Activated gamma-delta T cell (primary cell): ENCODE measurements at places on chromosomes 5 and 9.

GRCh38 chr5:139946440-139946839, 96.7 kb downstream of the NRG2 start:
- no peak for DNase-seq

GRCh38 chr5:136089791-136090190, 42.9 kb upstream of the SMAD5 start:
- DNase-seq = no peak

DNA sequence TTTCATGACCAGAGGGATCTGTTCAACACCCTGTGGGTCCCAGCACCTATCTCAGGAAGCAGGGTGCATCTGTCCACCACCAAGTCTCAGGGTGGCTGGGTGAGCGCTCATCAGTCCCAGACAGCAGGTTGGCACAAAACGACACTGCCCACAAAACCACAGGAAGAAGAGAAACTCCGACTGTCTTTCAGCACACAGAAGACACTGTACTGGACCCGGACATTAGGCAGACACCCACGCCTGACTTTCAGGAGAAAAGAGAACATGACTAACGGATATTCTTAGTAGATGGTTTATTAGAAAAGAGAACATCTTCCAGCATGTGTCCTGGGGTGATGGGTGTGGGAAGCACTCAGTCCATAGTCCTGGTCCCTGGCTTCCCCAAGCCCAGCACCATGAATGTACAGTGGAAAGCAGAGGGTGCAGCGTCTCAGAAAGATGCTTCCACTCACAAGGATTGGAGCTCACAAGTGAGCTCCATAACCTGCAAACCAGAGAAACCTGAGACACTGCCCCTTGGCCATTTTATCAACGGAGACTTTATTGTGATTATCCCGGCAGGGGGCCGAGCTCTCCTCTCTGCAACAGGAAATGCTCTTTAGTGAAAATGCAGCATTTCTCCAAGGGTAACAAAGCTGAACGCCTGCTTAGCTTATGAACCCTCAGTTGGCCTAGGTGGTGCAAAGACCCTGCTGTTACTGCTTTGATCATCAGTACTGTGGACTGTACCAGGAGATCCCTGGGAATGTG, 35.8 kb upstream of the LCP2 start:
- no peak for DNase-seq

GRCh38 chr5:113047733-113048652, 71.4 kb downstream of the DCP2 start:
- no peak for DNase-seq

DNA sequence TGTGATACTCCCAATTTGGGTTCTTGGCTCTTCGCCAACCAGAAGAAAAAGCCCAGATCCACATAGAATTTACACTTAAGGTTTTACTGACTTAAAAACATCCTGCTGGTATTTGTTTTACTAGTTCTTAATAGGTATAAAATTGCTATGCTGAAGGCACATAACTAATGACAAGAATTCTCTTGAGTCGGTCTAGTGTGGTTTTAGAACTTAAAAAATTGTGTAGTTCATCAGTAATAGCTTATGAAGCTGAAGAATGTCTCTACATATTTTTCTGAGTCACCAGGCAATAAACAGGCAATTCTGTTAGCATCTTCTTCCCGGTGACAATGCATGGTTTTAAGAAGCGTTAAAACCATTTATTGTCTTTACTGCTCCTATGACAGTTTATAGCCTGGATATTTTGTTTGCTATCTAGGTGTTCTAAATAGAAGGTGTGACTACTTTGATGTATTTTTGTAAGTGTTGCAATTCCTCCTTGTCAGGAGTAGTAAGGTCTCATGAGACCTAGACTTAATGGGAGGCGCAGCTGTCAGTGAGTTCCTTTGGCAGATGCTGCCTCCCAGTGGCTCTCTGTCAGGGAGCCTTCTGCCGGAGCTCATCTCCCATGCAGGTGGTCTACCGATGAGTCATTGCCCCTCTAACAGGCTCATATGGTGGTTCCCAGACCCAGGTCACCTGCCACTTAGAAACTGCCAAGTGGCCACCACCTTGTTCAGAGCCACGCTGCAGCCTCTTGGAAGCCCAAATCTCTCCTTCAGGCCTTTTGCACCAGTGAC, 173.8 kb downstream of the MAST4 start:
- no peak for DNase-seq

GRCh38 chr5:1800472-1801221, 560 bp upstream of the NDUFS6 start:
- no peak for DNase-seq

DNA sequence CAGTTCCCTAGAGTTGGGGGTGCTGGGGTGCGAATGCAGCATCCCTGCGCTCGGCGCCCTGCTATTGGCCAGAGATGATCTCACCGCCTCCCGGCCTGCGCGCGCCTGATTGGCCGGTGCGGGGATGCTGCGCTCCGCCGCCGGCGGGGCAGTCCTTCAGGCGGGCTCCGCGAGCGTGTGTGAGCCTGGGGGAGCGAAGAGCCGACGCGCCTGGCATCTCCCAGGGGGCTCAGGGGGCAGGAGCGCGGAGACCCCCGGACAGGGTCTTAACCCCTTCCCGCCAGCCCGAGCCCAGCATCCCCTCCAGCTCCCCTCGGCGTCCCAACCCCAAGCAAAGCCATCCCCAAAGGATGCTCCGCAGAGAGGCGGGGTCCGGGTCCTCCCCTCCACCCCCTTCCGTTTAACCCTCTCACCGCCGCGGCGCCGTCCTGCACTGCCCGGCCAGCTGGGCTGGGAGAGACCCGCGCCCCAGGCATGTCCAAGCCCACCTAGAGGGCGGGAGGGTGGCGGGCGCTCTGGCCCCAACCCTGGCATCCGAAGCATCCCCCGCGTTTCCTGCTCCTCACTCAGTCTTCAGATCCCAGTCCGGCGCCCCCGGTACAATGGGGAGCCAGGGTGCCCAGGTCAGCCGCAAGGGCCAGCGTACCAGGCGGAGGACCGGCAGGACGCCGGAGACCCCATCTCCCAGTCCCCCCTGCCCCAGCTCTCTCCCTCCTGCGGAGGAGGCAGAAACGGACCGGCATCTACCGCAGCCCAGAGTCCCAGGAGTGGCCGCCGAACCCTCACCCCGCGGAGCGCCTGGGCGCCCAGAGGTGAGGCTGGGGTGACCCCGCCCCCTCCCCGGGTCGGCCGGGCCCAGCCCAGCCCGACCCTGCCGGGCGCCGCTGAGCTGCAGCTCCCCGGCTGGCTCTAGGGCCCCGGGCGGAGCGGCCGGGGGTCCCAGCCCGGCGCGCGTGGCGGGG, 19.3 kb upstream of the TOR2A start:
- no peak for DNase-seq

DNA sequence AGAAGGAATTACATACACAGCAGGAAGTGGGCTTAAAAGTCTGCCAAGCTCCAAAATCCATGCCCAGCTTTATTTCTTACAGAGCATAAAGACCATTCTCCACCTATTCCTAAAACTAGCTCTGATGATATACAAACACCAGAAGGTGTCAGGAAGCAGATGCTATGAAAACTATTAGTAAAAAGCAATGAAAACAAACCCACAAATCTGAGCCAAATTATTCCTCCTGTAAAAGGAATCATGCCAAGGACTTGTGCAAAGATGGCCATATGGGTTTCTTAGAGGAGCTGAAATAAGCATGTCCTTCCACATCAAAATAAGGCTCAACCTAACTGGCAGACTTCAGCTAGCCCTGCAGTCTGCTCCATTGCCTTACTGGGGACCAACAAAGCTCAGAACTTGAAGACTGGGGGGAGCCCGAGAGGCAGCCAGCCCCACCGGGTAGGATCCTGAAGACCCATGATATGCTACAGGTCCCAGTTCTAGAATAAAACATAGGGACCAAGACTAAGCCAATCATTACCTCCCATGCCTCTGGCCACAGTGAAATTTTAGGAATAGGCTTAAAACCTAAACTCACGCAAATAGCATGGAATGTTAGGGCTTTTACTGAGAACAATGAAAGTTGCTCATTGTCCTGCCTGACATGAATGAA, 42.8 kb upstream of the GABRP start:
- DNase-seq = no peak

GRCh38 chr5:57778501-57779091, 296.0 kb upstream of the ACTBL2 start:
- DNase-seq = no peak

GRCh38 chr5:160744268-160745101, 107.5 kb downstream of the ATP10B start:
- DNase-seq = no peak

- DNase-seq = no peak
Measured at GRCh38 chr5:131417240-131417869, 153.5 kb downstream of the CDC42SE2 start.

- DNase-seq = no peak
Measured at GRCh38 chr5:670396-671270, 22.5 kb downstream of the TPPP start.

DNA sequence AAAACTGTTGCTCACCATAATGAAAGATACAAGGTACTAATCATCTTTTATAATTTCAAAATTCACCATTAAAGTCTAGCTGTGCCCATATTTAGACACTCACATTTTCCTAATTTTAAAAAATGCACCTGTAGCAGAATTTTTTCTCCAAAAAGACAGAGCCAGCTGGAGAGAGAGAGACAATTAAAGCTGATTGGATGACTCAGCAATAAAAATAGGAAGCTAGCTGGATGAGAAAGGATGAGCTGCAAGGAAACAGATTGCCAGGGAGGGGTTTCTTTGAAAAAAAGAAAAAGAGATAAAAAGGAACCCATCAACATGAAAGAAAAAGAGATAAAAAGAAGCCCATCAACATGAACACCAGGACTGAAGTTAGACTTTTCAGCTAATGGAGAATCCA, 73.8 kb downstream of the HCN1 start:
- no peak for DNase-seq

DNA sequence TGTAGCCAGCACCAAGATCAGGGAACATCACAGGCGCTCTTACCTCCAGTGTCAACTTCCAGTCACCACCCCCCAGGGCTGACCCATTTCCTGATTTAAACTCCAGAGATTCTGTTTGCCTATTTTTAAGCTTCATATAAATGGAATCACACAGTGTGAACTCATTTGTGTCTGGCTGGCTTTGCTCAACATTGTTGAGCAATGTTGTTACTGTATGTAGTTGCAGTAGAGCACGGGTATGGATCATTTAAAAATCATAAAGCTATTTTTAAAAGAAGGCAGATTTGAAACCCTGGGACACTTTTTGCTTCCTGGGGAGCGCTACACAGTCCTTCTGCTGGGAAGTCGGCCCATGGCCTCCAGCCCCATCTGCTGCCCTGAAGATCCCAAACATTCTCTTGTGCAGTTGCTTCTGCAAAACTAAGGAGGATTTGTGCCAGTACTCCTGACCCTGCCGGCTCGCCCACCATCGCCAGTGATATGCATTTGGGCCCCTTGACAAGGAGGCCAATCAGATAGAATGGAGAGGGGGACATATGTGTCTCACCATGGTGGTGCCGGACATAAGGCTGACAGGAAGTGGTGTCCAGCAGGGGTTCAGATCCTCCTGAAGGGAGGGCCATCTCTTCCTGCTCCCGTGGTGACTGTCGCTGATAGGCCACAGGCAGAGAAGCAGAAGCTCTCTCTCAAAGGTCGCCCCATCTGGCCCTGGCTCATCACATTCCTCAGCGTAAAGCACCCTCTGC, 13.3 kb downstream of the DCANP1 start:
- no peak for DNase-seq

DNA sequence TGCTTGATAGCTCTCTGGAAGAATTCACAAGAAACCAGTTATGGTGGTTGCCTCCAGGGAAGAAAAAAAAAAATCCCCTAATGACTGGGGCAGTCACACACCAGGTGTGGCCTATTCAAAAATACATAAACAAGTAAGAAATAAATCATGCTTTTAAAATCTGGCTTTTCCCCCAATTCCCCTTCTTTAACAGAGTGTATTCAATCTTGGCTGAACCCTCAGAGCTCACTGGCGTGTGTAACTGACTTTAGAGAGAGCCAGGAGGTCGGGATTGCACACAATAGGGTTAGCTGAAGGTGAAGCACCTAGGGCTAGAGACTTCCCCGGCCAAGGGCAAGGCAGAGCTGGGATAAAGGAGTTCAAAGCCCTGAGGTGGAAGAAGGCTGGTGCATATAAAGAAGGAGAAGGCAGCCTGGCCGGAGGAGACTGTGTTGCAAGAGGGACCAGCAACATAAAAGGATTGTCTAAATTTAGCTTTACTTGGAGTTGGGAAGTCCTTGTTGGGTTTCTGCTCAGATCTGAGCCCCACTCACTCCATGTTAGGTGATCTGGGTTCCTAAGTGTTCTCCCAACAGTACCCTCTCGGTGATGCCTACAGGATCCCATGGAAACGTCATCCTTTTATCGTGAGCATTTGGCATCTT, 19.7 kb downstream of the FNBP1 start:
- no peak for DNase-seq

DNA sequence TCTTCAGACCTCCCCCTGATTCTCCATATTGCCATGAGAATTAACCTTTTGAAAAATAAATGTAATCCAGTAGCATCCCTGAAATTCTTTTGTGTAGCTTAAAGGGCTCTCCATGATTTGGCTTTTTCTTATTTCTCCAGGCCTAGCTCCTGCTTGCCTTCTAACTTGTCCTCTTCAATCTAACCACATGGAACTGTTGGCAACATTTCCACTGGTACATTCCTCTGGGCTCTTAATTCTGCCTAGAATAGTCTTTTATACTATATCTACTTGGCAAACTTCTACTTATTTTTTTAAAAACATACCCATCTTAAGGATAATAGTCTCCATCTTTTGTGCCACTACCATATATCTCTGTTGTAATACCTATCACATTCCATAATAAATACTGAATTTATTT, 54.1 kb downstream of the GNG10 start:
- DNase-seq = no peak

- no peak for DNase-seq
Measured at GRCh38 chr9:78698371-78698770, 401.4 kb downstream of the PSAT1 start.

DNA sequence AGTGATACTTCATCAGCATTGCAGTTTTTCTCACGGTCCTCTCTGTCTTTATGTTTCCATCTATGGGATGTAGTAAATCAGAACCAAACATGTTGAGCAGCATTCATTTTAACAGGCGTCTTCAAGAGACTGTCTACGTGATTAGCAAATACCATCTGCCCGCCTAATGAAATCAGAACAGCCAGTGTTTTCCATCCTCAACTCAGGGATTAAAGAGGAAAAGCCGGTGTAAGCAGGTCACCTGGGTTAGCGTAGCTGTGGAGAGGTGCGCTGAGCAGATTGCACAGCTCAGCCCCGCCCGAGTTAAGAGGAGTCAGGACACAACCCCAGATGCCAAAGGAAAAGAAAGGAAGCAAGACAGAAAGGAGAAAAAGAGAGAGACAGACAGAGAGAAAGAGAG, 54.3 kb upstream of the ANKRD33B start:
- DNase-seq = no peak

GRCh38 chr5:142110046-142110531, 1.5 kb downstream of the NDFIP1 start:
- DNase-seq = no peak

DNA sequence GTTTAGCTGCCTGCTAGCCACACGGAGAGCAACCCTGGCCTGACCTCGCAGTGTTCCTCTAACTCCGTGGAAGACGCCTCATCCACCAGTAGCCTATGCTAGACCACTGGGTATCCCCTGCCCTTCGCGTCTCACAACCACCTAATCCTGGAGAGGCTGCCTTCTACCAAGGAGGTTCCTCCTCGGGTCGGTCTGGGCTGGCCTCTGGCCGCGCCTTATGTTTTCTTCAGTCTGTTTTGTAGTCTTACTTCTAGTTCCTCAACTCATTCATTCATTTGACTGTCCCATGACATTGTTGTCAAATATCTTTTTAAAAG, 1.6 kb upstream of the TPM2 start:
- no peak for DNase-seq

GRCh38 chr9:70069704-70070103, 26.1 kb downstream of the MAMDC2 start:
- DNase-seq = no peak
